Activated CD8-positive, alpha-beta memory T cell treated with anti-CD3 and anti-CD28 coated beads, Interleukin-2, amount 10 ng/mL, durations not matched to agents 7 days and 5 days (primary cell): ENCODE measurements at places on chromosomes 5 and 9. TPM values are rescaled to one million over a fixed set of nuclear protein-coding genes. Genes with fewer than 3 reads are reported as not detected.
A peak's percentile ranks its signal among the peaks of the same experiment; 100 is the strongest.

GRCh38 chr5:59873113-59873512 lies 20.4 kb downstream of the PDE4D start:
- H3K27ac ChIP-seq, result no peak overlapping the region
- DNase-seq, result no peak
- no peaks in the 10 kb centered on the region for H3K27me3 ChIP-seq
- no peaks in the 10 kb centered on the region for H3K36me3 ChIP-seq

GRCh38 chr5:2433086-2433485 lies 318.4 kb downstream of the IRX2 start:
- no peaks in the 10 kb centered on the region for H3K36me3 ChIP-seq
- no peaks in the 10 kb centered on the region for H3K27me3 ChIP-seq
- H3K4me3 ChIP-seq, result no peak overlapping the region
- DNase-seq, result no peak

- DNase-seq, result no peak
- peaks cover 7% of the 10 kb centered on the region for H3K36me3 ChIP-seq
- H3K27ac ChIP-seq, result peak overlapping the region; percentile 58
- peaks cover 46% of the 10 kb centered on the region for H3K4me1 ChIP-seq
- no peaks in the 10 kb centered on the region for H3K27me3 ChIP-seq
- H3K4me3 ChIP-seq, result no peak overlapping the region
Measured at GRCh38 chr9:72473474-72474261, 47.7 kb upstream of the TMC1 start.

DNA sequence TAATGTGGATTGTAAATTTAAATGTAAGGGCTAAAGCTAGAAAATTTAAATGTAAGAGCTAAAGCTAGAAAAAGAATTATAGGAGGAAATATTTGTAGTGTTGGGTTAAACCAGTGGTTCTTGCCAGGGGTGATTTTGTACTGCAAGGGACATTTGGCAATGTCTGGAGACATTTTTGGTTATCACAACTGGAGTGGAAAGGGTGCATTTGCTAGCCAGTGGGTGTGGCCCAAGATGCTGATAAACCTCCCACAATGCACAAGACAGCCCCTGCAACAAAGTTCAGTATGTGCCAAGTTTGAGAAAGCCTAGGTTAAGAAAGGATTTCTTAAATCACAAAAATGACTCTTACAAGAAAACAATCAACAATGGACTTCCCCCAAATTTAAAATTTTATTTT lies 31.6 kb upstream of the ELL2 start:
- no peak overlapping the region for H3K27ac ChIP-seq
- H3K4me1 ChIP-seq, result no peaks in the 10 kb centered on the region
- peaks cover 2% of the 10 kb centered on the region for H3K36me3 ChIP-seq
- no peak for DNase-seq
- H3K4me3 ChIP-seq, result no peak overlapping the region

- no peak overlapping the region for H3K4me3 ChIP-seq
- H3K36me3 ChIP-seq, result no peaks in the 10 kb centered on the region
- DNase-seq, result no peak
- no peak overlapping the region for H3K27ac ChIP-seq
Measured at GRCh38 chr5:39447968-39448367, 23.2 kb upstream of the DAB2 start.

GRCh38 chr5:891837-892393 lies 686 bp downstream of the BRD9 start:
- H3K4me1 ChIP-seq, result peaks cover 36% of the 10 kb centered on the region
- peak overlapping the region; percentile 87 for H3K4me3 ChIP-seq
- no peaks in the 10 kb centered on the region for H3K27me3 ChIP-seq
- H3K36me3 ChIP-seq, result peaks cover 53% of the 10 kb centered on the region

- no peak overlapping the region for H3K27ac ChIP-seq
- H3K4me1 ChIP-seq, result no peaks in the 10 kb centered on the region
- no peak for DNase-seq
Measured at GRCh38 chr9:110922145-110922544, 116.1 kb downstream of the LPAR1 start.

DNA sequence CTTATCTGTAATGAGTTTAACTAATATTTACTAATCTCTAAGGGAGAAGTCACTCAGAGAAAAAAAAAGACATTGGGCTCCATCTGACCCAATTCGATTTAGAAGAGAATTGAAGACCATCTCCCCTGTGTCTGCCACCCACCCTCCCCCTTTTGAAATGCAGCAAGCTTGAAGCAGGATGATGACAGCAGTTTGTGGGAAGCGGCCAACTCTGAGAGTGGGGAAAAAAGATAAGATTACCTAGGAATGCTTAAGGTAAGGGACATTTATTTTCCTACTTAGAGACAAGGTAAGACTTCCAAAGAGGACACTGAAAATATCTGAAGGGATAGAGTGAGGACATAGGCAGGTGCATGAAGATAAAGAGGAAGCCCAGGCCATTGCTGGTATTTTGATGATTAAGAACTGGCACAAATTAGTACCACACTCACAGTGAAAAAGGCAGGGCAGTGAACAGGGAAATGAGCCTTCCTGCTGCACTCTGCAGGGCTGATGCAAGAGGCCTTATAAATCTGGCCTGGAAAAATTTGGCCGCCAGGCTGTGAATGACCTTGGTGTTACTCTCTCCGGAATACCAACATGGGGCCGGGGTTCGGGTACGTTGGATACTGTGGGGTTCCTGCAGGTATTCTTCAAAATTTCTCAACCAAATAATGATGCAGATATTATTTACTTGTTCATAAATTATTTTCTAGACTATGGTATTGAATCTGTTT lies 42.3 kb downstream of the HTR1A start:
- H3K36me3 ChIP-seq, result no peaks in the 10 kb centered on the region
- DNase-seq, result no peak
- H3K4me3 ChIP-seq, result no peak overlapping the region
- no peaks in the 10 kb centered on the region for H3K4me1 ChIP-seq
- no peaks in the 10 kb centered on the region for H3K27me3 ChIP-seq

Gene DPH7
- 39.9 TPM for total RNA-seq

Gene C1QTNF2
- total RNA-seq, result not detected

Gene ARL14EPL
- total RNA-seq, result not detected

Gene PCDHB16
- not detected for total RNA-seq

Gene SLC6A19
- not detected for total RNA-seq

Gene C1QTNF3
- 3.8 TPM for total RNA-seq
